GM12878 (cell line): ENCODE measurements at places on chromosomes 4 and X. TPM values are rescaled to one million over a fixed set of nuclear protein-coding genes. Genes with fewer than 3 reads are reported as not detected.

Gene SYTL5
- total RNA-seq, result 0.13 TPM in 1 of 2 replicates, not detected in the other

Gene RS1
- 0.11 TPM in 1 of 2 replicates, not detected in the other for total RNA-seq

Gene CPZ
- not detected in 2 replicates for total RNA-seq

Gene CDX4
- total RNA-seq, result not detected in 2 replicates
